ENCODE measurements at places on chromosomes 1 and 21.
A peak's percentile ranks its signal among the peaks of the same experiment; 100 is the strongest.

DNA sequence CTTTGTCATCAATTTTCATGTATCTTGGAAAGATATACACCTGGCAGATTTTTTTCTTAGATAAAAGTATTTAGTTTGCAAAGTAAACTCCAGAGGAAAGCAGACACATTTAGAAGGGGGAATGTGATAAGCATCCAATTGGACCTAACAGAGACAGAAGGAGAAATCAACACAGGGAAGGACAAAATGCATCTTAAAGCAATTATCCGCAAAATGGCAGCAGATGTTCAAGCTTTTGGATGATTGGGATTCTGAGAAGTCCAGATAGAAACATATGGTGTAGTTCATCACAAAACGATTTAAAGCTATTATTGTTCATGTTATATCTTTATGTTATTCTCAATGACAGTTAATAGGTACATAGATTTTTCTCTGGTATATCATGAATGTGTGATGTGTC, 1153.1 kb upstream of the B3GALT2 start:
- no peak for DNase-seq

DNA sequence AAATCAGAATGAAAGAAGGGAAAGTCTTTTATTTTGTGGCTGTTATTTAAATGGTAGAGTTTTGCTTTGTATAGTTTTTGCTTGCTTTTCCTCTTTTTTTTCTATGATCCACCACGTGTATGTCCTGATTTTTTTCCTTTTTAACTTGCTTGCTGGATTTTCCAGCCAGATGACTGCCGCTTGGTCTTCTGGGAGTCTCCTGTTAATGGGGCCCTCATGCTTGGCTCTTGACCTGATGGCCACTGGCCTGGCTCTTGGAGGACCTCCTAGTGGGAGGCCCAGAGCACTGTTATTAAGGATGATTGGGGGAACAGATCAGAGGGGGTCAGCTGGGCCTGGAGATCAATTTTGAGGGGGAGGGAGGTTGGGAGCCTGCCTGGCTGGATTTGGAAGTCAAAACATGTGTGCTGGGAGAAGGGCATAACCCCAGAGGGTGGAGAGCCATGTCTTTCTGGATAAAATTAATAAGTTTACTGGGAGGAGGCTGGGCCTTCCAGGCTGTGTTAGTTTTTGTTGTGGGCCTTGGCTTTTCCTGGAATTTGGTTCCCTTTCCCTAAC, 1.2 kb downstream of the FGGY start:
- no peak for DNase-seq

GRCh38 chr1:34847094-34847493, 12.5 kb downstream of the SMIM12 start:
- DNase-seq: no peak

- DNase-seq: no peak
Observed at GRCh38 chr1:58075188-58075578, 471.3 kb downstream of the OMA1 start.

DNA sequence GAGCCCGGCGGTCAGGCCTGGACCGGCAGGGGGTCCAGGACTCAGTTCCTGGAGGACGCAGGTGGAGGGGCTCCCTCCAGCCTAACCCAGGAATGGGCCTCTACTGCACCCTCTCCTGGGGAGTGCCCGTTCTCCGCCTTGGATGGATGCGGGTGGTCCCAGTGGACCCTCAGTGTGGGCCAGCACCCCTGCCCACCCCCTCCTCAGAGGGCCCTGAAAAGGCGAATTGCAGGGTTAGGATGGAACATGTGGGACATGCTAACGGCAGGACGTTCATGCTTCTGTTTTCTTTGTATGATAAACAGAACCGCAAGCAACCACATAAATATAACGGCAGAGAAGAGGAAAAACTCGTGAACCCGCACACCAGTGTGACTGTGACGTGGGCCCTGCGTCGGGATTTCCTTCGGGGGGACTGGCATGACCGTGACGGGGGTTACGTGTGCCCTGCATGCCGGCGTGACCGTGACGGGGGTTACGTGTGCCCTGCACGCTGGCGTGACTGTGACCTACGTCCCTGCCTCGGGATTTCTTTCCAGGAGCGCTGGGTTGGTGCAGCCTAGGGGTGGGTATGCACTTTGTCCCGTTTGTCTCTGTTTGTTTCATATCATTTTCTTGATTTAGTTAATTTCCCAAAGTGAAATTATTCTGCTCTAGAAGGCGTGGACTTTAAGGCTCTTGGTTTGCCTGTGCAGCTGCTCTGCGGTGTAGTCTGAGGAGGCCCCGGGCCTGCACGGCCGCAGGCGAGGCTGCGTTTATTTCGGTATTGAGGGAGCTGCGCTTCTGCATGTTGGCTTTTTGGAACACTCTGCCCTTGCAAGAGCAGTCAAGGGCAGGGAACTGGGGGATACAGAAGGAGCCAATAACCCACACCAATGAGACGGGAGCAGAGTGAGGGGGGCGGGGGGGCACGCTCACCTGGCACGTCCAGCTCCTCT, 3.1 kb downstream of the FTCD start:
- DNase-seq: no peak

- DNase-seq: no peak
Observed at GRCh38 chr1:24322470-24323177, 3.5 kb downstream of the GRHL3 start.

GRCh38 chr1:112850034-112850757, 105.8 kb downstream of the SLC16A1 start:
- no peak for DNase-seq

DNA sequence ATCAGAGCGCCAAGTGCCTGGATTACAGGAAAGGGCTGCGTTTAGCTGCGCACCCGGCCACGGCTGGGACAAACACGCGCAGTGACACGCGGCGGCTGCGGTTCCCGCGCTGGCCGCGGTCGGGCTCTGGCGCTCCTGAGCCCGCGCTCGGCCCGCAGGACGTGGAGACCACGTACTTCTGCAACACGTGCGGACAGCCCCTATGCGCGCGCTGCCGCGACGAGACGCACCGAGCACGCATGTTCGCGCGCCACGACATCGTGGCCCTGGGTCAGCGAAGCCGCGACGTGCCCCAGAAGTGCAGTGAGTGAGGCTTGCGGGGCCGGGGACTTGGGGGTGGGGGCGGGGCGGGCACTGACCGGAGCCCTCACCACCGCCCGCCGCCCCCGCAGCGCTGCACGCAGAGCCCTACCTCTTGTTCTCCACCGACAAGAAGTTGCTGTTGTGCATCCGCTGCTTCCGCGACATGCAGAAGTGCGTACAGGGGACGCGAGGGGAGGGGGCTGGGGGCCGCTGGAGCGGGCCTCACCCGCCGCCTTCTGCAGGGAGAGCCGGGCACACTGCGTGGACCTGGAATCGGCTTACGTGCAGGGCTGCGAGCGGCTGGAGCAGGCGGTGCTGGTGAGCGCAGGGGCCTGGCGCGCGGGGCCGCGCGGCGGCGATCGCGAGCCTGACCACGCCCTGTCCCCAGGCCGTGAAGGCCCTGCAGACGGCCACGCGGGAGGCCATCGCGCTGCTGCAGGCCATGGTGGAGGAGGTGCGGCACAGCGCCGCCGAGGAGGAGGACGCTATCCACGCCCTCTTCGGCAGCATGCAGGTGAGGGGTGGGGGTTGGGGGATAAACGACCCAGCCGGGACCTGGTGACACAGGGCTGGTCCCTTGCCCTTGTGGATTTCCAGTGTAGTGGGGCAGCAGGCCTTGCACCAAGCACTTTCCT, 3.1 kb downstream of the RNF207 start:
- peak; percentile 42 for DNase-seq

DNA sequence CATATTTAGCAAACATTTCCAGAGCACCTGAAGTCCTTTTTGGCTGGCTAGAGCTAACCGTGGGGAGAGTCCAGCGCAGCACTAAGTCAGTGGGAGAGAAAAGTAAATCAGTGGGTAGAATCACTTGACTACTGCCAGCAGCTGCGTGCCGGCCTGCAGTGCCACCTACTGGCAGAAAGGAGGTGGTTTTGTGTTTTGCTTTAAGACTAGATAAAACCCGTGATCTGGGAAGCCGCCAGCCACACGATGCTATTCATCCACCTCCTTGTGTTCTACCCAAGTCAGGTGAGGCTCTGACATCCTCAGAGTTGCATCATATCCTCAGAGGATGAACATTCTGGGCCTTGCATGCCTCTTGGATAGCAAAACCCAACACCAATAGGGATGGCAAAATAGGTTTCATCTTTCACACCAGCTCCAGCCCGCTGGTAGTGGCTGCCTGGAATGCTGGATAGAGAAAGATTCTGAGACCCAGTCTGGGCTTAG, 14.1 kb upstream of the HEYL start:
- peak; percentile 88 for DNase-seq

DNA sequence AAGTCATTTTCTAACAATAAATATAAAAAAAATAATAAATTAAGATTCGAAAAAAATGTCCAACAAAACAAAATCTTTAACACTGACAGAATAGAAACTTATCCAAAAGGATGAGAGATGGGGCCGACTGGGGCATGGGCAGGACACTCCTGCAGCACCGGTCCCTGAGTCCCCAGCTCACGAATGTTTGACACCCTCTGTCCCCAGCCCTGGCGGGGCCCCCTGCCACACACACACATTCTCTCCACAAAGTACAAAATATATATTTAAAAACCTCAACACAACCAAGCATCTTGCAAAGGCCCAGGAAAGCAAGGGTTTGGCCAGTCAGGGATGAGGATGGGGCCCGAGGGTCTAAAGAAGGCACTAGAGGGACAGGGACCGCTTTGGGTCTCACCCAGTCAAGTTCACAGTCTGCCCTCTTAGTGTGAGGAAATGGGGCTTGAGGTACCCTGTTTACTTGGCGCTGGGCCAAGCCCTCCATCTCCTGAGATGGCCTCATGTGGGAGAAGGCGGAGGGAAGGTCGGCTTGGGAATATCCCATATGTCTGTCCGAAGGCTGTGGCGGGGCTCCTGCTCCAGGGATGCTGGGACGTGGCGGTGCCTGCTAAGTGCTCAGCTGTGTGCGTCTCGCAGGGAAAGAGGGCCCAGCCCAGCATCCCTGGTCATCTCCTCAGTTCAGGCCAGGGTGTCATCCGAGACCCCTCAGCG, 31.3 kb downstream of the EPHA2 start:
- no peak for DNase-seq

- no peak for DNase-seq
Observed at GRCh38 chr1:182092336-182092735, 30.8 kb upstream of the ZNF648 start.

DNA sequence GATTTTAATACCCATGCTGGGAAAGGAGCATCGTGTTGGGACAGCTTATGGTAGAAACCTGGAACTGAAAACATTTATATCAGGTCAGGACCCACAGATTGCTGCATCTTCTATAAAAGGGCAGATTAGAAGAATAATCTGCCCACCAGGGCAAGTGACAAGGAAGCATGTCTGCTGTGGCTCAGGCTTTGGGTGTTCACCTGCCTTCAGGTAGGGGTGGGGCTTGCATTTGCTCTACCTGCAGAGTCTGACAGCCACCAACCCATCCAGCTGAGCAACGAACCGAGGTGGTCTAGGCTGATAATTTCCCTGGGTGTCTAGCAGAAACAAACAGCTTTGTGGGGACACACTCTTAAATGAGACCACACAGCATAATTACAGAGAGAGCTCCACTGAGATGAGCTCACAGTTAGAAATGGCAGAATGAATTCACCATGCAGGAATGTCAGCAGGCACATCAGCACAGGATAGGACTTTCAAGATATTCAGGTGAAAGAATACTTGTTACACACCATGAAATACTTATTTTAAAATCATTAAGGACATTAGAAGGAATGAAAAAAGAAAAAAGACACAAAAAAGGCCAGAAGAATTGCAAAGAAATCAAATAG, 36.1 kb upstream of the B3GALT5 start:
- no peak for DNase-seq

DNA sequence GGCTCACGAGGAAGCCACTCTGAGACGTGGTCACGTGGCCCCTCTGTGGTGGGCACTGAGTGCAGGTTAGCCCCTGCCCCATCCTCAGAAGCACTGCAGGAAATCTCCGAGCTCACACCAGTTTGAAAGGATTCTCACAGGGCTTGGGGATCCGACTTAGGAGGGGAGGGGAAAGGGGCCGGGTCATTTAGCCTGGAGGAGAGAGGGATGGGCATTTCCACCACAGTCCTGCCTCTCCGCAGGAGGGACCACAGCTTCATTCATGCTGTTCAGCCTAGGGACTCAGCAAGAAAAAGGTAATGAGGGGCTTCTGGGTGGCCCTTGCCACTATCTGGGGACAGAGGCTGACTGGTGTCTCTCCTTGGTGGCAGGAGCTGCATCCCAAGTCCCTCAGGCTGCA, 126.5 kb downstream of the NPHP4 start:
- no peak for DNase-seq

- DNase-seq: no peak
Observed at GRCh38 chr1:82227306-82228095, 426.8 kb downstream of the ADGRL2 start.

- peak; percentile 64 for DNase-seq
Observed at GRCh38 chr1:29706936-29707335, 470.6 kb downstream of the PTPRU start.

DNA sequence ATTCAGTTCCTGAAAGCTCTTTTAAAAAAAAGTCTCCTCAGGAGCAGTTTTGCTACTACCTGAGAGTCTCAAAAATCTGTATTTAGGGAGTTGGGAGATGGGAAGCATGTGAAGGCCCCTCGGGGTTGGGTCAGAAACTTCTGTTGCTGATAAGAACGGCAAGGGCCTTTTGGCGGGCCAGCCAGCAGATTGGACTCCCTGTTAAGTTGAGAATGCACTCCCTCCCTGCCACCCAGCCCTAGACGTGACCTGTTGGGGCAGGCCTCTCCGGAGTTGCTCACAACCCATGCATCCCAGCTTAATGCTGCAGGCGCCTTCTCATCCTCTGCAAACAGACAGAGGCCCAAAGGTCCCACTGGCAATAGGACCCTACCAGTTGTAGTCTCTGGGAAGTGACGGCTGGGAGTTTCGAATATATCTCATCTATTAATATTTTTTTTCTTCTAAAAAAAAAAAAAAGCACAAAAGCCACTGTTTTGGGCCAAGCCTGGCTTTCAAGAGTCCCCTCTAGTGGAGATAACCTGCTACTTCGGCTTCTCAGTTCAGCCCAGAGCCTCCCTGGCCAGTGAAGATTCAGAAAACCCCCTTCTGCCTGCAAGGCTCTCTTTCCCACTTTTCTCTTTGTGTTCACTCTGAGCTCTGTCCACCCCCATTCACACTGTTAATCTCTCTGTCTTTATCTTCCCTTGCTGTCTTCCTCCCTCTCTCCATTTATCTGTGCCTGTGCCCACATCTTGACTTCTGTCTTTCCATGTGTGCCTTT, 5.3 kb downstream of the PLXNA2 start:
- DNase-seq: no peak

DNA sequence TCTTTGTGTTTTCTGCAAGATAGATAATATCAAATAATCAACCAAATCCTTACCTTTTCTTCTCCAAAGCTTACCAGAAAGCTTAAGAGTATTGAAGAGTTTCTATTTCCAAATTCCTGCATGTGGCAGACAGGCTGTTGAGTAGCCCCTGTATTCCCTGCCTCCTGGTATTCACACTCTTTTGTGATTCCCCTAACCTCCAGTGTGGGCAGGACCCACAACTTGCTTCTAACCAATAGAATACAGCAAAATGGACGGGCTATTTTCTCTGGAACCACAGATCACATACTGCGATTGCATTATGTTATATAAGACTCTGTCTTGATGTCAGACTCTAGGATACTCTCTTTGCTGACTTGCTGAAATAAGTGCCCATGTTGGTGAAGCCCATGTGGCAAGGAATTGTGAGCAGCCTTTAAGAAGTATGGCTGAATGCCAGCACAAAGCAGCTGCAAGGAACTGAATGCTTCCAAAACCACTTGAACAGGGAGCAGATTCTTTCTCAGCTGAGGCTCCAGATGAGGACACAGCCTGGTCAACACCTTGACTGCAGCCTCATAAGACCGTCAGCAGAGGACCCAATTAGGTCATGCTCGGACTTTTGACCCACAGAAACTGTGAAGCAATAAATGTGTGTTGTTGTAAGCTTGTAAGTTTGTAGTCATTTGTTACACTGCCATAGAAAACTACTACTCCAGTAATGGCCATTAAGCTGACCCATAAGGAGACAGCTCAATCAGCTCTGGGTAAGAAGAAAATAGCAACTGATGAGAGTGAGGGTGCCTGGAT, 47.9 kb upstream of the PLXNA2 start:
- DNase-seq: no peak

All from activated CD4-positive, alpha-beta memory T cell treated with anti-CD3 and anti-CD28 coated beads for 36 hours (primary cell).